ENCODE measurements at places on chromosomes 13 and 19.

- no peak for DNase-seq
Measured at GRCh38 chr19:50835785-50836542, 2.6 kb upstream of the KLK15 start.

- DNase-seq: no peak
Measured at GRCh38 chr19:43683905-43684304, 13.9 kb upstream of the PLAUR start.

DNA sequence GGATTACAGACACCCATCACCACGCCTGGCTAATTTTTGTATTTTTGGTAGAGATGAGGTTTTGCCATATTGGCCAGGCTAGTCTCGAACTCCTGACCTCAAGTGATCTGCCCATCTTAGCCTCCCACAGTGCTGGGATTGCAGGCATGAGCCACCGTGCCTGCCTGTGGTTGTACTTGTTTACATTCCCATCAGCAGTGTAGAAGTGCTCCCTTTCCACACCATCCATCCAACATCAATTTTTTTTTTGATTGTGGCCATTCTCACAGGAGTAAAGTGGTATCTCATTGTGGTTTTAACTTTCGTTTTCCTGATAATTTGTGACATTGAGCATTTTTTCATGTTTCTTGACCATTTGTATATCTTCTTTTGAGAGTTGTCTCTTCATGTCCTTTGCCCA, 1019.4 kb upstream of the SLC10A2 start:
- no peak for DNase-seq

DNA sequence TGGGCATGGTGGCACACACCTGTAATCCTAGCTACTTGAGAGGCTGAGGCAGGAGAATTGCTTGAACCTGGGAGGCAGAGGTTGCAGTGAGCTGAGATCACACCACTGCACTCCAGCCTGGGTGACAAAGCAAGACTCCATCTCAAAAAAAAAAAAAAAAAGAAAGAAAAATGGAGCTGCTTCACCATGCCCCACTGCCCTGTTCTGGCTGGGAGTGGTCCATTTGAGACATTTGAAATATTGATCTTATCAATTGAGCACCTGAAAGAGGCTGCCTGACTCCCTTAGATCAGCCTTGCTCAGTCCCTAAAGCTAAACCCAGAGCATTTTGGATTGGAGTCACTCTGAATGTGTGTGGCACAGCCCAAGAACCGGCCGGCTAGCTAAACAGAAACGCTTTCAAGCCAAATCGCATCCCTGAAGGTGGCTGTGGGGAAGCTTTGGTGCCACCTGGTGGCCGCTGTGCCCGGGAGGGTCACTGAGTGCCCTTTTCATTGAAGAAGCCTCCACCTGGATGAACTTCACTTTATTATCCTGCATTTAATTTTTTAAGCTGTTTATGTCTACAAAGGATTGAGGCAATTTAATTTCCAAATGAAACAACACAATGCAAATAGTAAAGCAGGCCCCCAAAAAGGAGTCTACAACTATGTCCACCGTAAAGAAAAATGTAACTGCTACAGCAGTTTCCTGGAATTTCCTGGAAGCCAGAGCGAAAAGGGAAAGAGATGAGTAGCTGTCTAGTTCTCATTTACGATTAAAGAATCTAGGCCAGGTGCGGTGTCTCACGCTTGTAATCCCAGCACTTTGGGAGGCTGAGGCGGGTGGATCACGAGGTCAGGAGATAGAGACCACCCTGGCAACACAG, 53.1 kb upstream of the SERPINE3 start:
- DNase-seq: peak; percentile 48

DNA sequence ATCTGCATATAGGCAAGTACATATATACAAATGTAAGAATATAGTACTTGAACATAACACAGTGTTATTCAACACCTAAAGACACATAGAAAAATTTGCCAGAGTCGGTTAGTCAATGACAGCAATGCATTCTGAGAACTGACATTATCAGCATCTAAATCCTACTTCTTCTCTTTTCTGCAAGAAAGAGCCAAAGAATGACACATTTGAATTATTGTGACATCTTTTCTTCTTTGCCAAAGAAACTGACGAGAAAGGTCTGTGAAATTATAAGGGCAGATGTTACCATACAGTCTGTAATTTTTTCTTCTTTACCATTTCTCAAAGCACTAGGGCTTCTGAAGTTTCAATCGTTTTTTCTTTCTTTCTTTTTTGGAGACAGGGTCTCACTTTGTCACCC, 350.9 kb upstream of the NBEA start:
- no peak for DNase-seq

- DNase-seq: no peak
Measured at GRCh38 chr13:20815464-20815863, 41.7 kb upstream of the EEF1AKMT1 start.

DNA sequence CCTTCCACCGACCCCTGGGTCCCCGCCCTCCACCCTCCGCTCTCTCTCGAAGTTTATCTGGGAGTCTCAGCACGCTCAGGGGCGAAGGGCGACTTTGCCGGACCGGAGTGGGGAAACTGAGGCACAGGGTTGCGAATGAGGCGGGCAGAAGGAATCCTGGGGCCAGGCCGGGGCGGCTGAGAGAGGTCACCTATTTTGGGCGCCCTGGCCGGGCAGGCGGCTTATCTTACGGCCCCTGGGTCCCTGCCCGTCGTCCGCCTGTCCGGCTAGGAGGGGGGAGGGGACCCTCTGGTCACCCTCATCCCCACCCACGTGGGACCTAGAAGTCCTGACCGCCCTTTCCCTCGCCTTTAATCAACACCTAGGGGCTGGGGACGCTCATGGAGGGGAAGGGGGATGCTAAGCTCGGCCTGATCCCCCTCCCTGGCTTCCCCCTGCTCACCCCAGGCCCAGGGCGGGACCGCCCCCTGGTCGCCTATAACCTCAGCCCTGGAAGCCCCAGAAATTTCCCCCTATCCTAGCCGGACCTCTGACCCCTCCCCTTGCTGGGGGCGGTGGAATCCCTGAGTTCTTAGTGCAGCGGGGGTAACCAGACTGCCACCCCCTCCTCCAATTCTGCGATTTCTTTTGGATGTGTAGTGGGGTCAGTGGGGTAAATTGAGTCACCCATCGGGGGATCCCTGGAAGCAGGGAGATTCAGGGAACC, 556 bp downstream of the TRIP10 start:
- no peak for DNase-seq

DNA sequence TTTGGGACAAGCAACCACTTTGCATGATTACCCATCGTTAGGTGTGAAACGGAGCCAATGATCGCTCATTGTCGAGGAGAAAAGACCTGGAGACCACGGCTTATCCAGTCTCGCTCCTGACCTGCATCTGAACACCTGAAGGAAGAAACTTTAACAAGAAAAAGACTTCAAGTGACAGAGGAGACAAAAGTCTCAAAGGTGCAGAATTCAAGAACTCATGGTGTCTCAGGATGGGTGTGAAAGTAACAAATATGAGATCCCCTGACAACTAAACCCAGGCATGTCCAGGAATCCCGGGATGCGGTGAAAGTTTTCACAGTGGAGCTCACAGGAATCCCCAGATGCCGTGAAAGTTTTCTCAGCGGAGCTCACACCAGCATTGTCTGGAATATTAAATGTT, 6.3 kb upstream of the ATP11A start:
- no peak for DNase-seq

GRCh38 chr19:50921426-50922316, 10.5 kb upstream of the KLK4 start:
- no peak for DNase-seq

DNA sequence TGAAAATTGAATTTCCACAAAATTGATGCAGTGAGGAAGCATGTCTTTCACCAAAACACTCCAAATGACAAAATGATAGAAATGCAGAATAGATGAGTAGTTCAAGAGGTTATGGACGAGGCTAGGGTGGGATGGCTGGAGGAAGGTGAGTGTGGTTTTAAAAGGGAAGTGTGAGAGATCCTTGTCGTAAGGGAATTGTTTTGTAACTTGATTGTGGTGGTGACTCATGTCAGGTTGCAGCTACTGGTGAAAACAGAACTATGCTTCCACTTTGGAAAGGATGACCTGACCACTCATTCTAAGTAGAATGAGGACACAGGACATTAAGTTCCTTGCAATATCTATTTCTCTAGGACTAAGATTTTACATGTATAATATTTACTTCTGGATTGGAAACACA, 345.7 kb downstream of the MTUS2 start:
- DNase-seq: no peak

DNA sequence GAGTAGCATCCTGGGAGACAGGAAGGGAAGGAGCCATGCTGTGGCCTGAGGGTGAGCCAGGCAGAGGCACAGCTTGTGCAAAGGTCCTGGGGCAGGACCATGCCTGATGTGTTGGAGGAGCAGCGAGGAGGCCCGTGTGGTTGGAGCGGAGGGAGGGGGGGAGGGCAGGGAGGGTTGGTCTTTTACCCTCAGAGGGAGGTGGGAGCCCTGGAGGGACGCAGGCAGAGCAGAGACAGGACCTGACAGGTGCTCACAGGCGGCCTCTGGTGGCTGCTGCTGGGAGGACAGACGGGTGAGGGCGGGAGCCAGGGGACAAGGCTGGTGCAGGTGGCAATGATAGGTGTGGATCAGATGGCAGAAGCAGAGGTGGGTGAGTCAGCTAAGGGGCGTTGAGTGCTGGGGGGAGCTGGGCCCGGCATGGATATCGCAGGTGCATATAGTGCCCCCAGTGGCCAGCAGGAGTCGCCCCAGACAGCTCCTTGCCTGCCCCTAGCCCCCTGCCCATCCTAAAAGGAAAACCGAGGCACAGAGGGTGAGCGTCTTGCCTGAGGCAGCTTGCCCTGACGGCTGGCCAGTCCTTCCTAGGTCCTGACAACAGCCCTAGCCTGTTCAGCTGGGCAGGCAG, 9.8 kb upstream of the GNA15 start:
- peak; percentile 66 for DNase-seq

DNA sequence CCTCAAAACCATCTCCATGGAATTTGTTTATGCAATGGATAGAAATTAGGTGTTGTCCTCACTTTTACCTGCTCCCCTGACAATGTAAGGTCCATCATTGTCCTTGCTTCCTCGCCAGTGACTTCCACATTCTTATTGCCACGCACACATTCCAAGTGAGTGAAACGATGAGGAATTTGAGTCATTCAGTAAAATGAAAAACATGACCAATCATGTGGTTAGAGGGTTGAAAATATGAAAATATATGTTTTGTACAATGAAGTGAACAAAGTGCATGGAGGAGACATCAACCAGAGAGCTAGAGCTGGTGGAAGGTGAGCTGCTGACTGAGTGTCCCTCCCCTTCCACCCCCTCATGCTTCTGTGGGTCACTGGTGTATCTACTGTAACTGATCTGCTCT, 91.7 kb downstream of the ATP8A2 start:
- DNase-seq: no peak

All from stimulated activated CD8-positive, alpha-beta memory T cell treated with anti-CD3 and anti-CD28 coated beads, Interleukin-4, amount 100 ng/mL, for 4 hours (primary cell).